ENCODE measurements at places on chromosomes 11 and 22. TPM values are rescaled to one million over a fixed set of nuclear protein-coding genes. Genes with fewer than 3 reads are reported as not detected.

DNA sequence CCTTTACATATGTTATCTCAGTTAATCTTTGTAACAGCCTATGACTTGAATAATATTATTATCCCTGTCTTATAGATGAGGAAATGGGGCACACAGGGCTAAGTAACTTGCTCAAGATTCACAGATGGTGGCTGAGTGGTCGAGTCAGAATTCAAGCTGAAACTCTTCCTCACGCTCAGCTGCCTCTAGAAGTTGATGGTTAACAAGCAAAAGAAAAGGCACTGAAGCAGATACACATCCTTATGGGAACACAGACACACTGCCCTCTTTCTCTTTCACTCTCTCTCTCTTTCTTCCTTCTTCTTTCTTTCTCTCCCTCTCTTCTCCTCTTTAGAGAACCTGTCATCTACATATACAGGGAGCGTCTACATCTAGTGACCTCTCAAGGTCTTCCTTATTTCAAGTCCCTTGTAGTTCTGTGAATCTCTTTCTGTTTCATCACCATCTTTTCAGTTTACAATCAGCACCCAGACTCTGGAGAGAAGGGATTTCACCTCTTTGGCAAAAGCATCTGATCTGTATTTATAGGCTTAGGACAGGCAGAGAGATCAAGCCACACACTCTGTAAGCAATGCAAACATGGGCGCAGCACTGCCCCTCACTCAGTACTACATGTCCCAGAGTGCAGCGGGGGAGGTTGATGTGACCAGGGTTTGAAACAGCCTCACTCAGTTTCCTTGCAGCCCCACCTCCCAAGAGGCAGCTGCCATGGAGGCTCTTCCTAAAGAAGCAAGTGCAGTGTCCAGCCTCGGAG, 75.7 kb downstream of the GRAMD1B start:
- no peaks in the 10 kb centered on the region for H3K27me3 ChIP-seq
- no peak overlapping the region for H3K4me3 ChIP-seq
- H3K27ac ChIP-seq: no peak overlapping the region
- peaks cover 20% of the 10 kb centered on the region for H3K4me1 ChIP-seq

DNA sequence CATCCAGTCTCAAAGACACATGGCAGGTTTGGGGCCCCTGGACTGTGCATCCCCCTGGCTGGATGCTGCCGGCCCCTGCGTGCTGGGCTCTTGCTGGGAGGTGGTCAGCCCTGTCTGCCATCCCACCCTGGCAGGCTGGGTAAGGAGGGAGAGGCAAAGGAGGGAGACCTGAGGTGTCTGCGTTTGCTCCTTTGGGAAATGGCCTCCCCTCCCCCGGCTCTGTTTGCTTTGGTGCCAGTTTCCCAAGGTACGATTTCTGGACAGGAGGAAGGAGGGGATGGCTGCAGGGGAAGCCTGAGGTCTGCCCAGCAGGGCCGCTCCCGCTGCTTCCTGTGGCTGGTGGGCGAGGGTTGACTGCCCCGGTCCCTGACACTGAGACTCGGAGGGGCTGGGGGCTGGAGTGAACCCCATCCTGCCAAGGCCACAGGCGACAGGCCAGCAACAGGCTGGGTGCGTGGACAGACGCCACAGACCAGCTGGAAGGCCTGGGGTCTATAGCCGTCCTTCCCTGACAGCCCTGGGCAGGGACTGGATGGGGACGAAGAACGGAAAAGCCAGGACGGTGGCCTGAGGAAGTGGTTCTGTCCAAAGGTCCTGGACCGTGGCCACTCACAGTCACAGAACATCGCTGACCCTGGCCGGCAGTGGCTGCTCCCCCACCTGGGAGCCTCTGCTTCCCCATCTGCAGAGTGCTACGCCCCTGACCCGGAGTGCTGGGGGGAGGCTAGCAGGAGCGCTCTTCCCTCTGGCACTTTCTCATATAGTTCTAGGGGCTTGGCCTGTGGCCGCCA, 38.0 kb downstream of the OSBPL5 start:
- no peaks in the 10 kb centered on the region for H3K27me3 ChIP-seq
- peaks cover 2% of the 10 kb centered on the region for H3K36me3 ChIP-seq
- H3K4me1 ChIP-seq: no peaks in the 10 kb centered on the region
- H3K4me3 ChIP-seq: no peak overlapping the region
- H3K27ac ChIP-seq: no peak overlapping the region

GRCh38 chr11:11313426-11313825, 39.6 kb downstream of the CSNK2A3 start:
- DNase-seq: no peak
- H3K36me3 ChIP-seq: no peaks in the 10 kb centered on the region
- H3K4me1 ChIP-seq: no peaks in the 10 kb centered on the region
- no peak overlapping the region for H3K27ac ChIP-seq
- no peaks in the 10 kb centered on the region for H3K27me3 ChIP-seq
- H3K4me3 ChIP-seq: no peak overlapping the region

GRCh38 chr11:7677796-7678201, 4.5 kb upstream of the CYB5R2 start:
- no peaks in the 10 kb centered on the region for H3K36me3 ChIP-seq
- no peak overlapping the region for H3K27ac ChIP-seq
- no peak overlapping the region for H3K4me3 ChIP-seq
- peaks cover 17% of the 10 kb centered on the region for H3K27me3 ChIP-seq
- DNase-seq: no peak
- no peaks in the 10 kb centered on the region for H3K4me1 ChIP-seq

- DNase-seq: no peak
- no peaks in the 10 kb centered on the region for H3K27me3 ChIP-seq
- no peaks in the 10 kb centered on the region for H3K4me1 ChIP-seq
- H3K4me3 ChIP-seq: no peak overlapping the region
- H3K27ac ChIP-seq: no peak overlapping the region
Measured at GRCh38 chr11:82676483-82677094, 57.1 kb downstream of the FAM181B start.

- no peak overlapping the region for H3K4me3 ChIP-seq
- DNase-seq: no peak
- no peaks in the 10 kb centered on the region for H3K4me1 ChIP-seq
- H3K36me3 ChIP-seq: no peaks in the 10 kb centered on the region
- H3K27ac ChIP-seq: no peak overlapping the region
Measured at GRCh38 chr11:6332066-6332465, 11.8 kb upstream of the CAVIN3 start.

DNA sequence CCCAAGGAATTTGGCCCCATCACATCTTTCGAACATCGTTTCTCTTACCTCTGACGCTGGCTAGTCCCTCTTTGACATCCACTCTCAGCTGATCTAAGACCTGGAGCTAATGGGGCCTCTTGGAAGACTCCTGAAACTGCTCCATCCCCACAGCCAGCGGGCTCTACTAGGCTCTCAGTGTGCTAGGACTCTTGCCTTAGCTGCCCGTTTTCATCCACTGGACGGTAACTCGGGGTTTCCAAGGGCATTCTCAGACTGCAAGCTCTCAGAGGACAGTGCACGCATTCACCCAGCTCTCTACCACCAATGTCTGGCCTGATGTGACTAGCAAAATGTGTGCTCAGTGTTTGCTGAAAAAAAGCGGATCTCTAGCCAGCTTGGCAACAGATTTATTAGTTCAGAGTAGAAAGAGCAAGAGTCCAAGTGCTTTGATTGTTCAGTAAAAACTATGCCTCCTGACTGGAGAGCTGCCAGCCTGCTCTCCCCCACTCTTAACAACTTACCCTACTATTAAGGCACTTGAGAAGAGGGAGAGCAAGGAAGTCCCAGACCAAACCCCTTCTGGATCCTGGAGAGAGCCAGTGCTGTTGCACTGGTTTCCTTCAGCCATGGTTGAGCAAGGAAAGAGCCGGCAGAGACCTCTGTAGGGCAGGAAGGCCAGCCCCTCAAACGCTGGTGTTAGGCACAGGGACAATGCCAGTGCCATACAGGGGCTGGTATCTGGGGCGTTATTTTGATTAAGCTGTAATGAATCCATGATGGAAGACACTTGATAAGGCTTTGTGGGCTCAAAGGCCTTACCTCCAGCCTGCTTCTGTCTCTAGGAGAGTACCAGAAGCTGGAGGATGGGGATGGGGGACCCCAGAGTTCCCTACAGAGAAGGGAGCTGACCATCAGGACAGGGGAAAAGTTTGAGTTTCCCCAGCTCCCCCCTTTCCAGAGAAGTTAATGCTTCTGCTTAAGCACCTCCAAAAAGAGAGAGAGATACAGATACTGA, 9.2 kb downstream of the RELA start:
- H3K4me1 ChIP-seq: peaks cover 24% of the 10 kb centered on the region
- peaks cover 52% of the 10 kb centered on the region for H3K36me3 ChIP-seq
- DNase-seq: no peak
- H3K4me3 ChIP-seq: peak overlapping the region; percentile 56

- peak overlapping the region; percentile 85 for H3K27ac ChIP-seq
- H3K4me3 ChIP-seq: no peak overlapping the region
- H3K36me3 ChIP-seq: peaks cover 34% of the 10 kb centered on the region
- no peaks in the 10 kb centered on the region for H3K4me1 ChIP-seq
Measured at GRCh38 chr11:12224537-12224893, 114.1 kb downstream of the MICAL2 start.

- no peaks in the 10 kb centered on the region for H3K36me3 ChIP-seq
- no peak overlapping the region for H3K27ac ChIP-seq
Measured at GRCh38 chr11:111410951-111411350, 31.9 kb upstream of the POU2AF1 start.

DNA sequence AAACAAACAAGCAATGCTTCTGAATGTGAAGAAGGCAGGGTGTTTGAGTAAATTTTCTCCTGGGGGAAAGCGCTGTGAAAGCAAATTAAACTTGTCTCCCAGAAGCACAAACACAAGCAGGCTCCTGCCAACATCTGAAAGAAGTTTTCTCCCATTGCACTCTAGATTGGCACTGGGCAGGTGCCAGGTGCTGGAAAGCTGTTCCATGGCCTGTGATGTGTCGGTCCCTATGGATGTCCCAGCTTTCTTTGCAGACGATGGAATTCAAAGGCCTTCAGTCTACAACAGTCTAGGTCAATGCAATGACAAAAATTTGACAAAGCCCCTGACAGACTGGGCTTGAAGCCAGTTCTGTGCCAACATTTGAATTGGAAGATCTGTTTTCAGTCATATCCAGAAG, 246.1 kb upstream of the NARS2 start:
- H3K27me3 ChIP-seq: no peaks in the 10 kb centered on the region
- no peak for DNase-seq
- peak overlapping the region; percentile 22 for H3K27ac ChIP-seq
- H3K4me1 ChIP-seq: no peaks in the 10 kb centered on the region

GRCh38 chr11:35064114-35064800, 74.7 kb upstream of the CD44 start:
- H3K4me3 ChIP-seq: no peak overlapping the region
- peak overlapping the region; percentile 72 for H3K27ac ChIP-seq
- H3K4me1 ChIP-seq: peaks cover 12% of the 10 kb centered on the region
- peak; percentile 28 for DNase-seq
- H3K36me3 ChIP-seq: no peaks in the 10 kb centered on the region

- H3K27ac ChIP-seq: no peak overlapping the region
- H3K4me3 ChIP-seq: peak overlapping the region; percentile 77
- no peak for DNase-seq
- H3K4me1 ChIP-seq: peaks cover 28% of the 10 kb centered on the region
- H3K27me3 ChIP-seq: no peaks in the 10 kb centered on the region
Measured at GRCh38 chr11:574632-575312, 1.5 kb upstream of the PHRF1 start.

DNA sequence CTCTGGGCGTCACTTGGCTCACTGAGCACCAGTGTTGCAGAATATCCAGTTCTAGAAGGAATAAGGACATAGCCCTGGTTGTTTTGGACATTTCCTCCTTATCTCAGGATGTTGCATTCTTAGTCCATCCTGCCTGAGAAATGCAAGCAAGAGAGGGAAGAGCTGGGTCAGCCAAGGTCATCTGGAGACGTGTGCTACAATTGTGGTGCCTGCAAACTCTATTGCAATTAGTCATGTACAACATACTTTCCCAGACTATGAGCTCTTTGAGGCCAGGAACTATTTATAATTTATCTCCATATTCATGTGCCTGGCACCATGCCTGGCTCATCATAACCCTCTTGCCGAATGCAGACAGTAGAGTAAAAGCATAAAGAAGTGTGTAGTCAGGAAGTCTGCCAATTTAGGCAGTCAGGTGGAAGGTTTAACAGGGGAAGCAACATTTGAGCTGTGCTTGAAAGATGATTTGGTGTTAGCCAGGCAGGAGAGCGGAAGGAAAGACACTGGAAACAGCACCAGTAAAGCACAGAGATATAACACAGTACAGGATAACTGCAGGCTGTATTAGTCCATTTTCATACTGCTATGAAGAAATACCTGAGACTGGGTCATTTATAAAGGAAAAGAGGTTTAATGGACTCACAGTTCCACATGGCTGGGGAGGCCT, 129.4 kb upstream of the PAX6 start:
- H3K4me1 ChIP-seq: no peaks in the 10 kb centered on the region
- H3K27me3 ChIP-seq: peaks cover 13% of the 10 kb centered on the region
- H3K27ac ChIP-seq: no peak overlapping the region
- H3K4me3 ChIP-seq: no peak overlapping the region

GRCh38 chr11:112665291-112665690, 295.9 kb upstream of the NCAM1 start:
- DNase-seq: no peak
- no peaks in the 10 kb centered on the region for H3K36me3 ChIP-seq
- no peak overlapping the region for H3K4me3 ChIP-seq
- peaks cover 4% of the 10 kb centered on the region for H3K4me1 ChIP-seq
- H3K27ac ChIP-seq: no peak overlapping the region
- no peaks in the 10 kb centered on the region for H3K27me3 ChIP-seq

GRCh38 chr11:132245403-132246385, 875.3 kb downstream of the NTM start:
- no peak for DNase-seq
- no peak overlapping the region for H3K4me3 ChIP-seq
- no peaks in the 10 kb centered on the region for H3K4me1 ChIP-seq
- H3K27ac ChIP-seq: no peak overlapping the region
- no peaks in the 10 kb centered on the region for H3K36me3 ChIP-seq
- no peaks in the 10 kb centered on the region for H3K27me3 ChIP-seq

DNA sequence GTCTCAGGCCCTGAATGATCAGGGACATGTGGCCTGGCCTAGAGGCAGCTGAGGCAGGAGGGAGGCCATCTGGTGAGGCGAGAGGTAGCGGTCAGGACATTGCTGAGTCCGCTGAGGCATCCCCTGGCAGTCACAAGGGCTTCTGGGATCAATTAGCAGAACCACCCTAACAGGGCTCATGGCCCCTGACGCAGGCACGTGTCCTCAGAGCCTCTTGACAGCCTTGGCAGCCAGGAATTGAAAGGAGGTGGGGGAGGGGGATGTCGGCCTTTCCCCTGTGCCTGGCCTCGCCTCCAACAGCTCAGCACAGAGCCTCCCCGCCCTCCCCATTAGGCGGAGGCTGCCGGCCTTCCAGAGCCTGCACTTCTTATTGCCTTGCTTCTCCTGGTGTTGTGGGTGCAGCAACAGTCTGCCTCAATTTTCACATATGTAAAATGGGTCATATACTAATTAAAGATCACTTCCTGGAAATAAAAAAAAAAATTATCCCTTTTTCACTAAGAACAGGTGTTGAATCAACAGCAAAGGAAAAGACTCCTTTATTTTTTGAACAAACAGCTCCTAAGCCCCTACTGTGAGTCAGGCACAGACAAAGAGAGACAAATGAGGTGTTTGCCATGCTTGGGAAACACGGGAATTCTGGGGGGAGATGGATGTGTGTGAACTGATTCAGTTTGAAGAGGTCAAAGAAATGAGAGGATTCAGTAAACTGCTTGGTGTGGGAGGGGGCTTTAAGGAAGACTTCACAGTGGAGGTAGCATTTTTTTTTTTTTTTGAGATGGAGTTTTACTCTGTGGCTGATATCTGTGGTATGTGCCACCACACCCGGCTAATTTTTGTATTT, 55.3 kb downstream of the NFAM1 start:
- H3K4me3 ChIP-seq: no peak overlapping the region
- peak overlapping the region; percentile 67 for H3K27ac ChIP-seq
- DNase-seq: peak; percentile 81
- no peaks in the 10 kb centered on the region for H3K4me1 ChIP-seq

The TMEM134 gene
- polyA plus RNA-seq: 135 TPM

The CARD18 gene
- not detected for polyA plus RNA-seq

The GLYAT gene
- polyA plus RNA-seq: not detected

The YPEL1 gene
- polyA plus RNA-seq: 2.4 TPM
